COR-L47 (cell line): ENCODE measurements at places on chromosomes 3 and 15.

DNA sequence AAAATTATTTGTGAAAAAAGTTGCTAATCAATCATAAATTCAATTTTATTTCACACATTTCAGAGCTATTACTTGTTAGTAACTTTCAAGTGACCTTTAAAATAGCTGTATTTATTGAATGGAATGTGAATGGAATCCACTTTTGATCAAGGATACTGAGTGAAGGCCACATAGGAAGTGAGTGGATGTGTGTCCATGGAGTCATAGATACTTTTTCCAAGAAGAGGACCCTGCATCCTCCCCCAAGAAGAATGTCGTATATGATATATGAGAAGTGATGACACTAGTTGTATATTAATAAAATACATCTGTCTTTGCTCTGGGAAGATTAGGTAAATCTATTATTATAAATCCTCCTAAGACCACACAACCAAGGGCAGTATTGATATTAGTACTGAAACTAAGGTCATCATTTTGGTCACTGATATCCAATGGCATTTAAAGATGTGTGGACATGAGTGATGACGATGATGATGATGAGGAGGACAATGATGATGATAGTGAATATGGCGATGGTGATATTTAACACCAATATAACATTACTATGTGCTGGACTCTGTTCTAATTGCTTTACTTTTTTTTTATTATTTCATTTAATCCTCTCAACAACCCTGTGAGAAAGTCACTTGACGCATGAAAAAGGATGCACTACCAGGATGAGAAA lies 493.0 kb upstream of the NR2F2 start:
- DNase-seq = no peak

GRCh38 chr15:65577129-65577996 lies 33.6 kb downstream of the INTS14 start:
- DNase-seq = no peak

DNA sequence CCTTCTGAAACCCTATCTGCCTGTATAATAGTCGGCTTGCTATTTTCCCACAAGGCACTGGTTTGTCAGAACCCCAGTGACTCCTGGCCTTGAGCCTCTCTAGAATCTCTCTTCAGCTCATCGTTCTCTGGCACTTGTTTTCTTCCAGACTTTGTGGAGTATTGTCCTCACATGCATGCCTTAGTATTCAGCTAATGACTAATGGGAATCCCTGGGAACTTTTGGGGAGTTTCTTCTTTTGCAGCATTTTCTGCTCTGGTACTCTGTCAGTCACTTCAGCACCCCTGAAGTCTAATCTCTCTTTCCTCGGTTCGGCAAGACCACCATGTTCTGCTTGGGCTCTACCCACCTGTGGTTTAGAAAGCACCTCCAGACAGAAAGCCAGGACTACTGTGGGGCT lies 35.8 kb upstream of the THRB start:
- DNase-seq = no peak

DNA sequence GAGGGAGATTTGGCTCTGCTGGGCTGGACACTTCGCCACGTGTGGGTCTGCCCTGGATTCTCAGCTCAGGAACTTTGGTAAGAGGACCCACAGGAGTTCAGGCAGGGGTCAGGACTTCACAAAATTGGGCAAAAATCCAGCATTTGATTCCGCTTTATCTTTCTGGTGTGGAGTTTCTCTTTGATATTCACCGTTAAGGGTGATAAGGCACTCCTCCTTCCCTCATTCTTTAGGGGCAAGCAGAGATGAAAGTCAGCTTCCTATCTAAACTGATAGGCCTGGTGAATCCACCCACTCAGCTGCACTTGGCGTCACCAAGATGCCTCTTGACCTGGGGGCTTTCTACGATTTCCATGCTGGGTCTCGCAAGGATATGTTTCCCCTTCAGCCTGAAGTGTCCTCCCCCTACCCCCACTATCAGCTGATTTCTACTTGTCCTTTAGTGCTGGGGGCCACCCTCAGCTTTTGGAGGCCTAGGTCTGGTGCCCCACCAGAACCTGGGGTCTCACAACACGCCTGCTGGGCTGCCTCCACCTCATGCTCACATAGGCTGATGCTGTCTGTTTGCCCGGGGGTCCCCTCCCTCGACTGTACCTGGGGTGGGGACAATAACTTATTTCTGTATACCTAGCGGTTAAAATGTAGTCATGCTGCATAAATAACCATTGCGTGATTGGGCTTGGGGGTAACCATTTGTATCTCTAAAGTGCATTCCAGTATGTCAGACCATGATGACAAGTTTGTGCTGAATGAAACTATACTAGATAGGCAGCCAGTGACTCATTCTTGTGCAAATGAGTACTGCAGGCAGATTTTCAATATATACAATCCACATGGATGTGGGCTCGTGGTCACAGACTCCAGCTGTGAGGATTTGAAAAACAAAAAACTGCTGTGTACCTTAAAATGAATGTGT lies 248.3 kb downstream of the ADAMTS17 start:
- DNase-seq = no peak

DNA sequence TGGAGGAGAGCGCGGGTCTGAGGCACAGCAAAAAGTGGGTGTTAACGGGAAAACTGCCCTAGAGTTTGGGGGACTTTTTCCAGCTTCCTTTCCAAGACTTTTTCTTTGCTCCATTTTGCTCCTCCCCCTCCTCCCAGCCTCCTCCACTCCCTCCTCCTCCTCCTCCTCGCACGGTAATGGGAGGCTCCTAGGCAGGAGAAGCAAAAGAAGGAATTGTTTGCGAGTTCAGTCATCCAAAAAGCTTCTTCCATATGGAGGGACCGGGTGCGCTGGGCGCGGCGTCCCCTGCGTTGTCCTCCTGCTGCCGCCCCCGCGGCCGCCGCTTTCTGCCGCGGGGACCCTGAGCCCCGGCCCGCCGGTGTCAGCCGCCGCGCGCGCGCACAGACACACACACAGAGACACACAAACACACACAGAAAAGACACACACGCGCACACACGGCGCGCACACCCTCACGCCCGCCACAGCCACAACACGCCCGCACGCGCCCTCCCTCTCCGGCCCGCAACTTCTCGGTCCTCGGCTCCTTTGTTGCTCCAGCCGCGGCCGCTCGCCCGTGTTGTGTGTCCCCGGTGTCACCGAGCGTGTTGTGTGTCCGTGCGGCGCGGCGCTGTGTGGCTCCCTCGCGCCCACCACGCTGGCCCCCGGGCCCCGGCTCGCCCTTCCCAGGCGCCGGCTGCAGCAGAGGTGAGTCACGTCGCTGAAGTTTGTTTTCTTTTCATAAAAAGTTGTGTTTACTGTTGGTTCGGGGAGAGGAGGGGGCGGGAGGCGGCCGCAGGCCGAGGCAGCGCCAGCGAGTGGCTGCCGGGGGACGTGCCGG lies at the start of gene BOC:
TSS of gene BOC (plus strand) at position 228 of the 820 bp plus-strand sequence. CDS start 38,246 bp downstream, outside the sequence.
- DNase-seq = peak; percentile 46

DNA sequence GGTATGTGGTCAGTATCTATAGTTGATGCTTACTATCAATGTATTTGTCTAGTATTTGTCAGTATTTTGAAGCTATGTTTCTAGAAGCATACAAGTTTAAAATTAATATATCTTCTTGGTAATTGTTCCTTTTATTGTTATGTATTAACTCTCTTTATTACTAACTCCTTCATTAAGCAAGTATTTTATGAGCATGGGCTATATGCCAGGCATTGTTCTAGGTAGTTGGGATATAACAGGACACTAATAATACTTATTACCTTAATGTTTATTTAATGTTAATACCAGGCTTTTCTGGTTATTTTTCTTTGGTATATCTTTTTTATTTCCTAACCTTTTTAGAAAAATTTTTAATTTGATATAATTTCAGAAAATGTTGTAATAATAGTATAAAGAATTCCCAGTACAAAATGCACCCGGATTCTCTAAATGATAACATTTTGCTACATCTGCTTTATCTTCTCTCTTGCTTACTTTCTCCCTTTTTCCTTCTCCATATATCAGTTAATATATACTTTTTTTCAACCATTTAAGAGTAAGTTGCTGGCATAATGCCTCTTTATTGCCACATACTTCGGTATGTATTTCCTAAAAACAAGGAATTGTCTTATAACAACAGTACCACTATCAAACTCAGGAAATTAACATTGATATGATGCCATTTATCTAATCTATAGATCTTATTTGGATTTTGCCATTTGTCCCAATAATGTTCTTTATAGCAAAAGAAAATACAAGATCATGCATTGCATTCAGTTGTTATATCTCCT lies 30.9 kb downstream of the LRRC49 start:
- no peak for DNase-seq

GRCh38 chr3:33096093-33096868 lies 665 bp downstream of the GLB1 start:
- no peak for DNase-seq

DNA sequence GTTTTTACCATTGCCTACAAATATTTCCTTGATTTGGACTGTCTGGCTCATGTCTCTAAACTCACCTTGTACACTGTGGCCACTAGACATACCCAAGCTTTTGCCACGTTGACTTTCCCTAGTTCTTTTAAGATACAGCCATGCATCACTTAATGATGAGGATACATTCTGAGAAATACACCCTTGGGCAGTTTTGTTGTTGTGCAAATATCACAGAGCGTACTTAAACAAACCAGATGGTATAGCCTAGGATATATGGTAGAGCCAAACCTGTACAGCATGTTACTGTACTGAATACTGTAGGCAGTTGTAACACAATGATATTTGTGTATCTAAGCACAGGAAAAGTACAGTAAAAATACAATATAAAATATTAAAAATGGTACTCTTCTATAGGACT lies 5.5 kb downstream of the ARHGEF26 start:
- no peak for DNase-seq

GRCh38 chr15:92288755-92289154 lies 104.9 kb upstream of the ST8SIA2 start:
- no peak for DNase-seq

DNA sequence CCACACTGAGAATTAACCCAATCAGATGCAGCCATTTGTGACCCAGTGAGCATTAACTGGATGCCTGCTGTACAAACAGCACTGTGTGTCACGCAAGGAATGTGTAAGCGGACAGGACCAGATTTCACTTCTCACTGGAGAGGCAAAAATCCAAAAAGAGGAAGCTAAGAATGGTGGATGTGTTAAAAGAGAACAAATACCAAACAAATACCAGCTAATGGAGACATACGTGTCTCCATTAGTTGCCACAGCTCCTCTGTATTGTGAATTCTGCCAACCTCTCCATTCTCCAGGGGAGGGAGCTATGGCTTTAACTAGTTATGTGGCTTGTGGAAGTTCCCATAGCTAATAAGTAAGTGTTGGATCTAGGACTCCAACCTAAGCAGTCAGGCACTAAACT lies 2.6 kb downstream of the LTF start:
- no peak for DNase-seq

- DNase-seq = no peak
Observed at GRCh38 chr3:174538151-174538550, 321.0 kb upstream of the NAALADL2 start.

DNA sequence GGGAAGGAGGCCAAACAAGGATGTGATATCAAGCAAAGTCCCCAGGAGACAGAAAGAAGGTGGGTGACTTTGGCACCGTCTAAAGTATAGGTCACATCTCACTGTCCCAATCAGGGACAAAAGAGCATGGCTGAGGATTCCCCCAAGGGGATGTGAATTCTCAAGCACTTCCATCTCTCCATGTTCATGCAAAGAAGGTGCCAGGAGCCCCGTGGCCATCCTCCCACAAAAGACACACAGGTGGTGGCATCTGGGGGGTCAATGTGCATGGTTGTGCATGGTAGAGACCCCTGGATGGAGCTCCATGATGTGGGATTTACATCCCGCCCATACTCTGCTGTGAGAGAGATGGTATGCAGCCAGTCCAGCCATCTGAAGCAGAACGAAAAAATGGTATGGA lies 145.7 kb upstream of the CTDSPL start:
- DNase-seq = no peak

DNA sequence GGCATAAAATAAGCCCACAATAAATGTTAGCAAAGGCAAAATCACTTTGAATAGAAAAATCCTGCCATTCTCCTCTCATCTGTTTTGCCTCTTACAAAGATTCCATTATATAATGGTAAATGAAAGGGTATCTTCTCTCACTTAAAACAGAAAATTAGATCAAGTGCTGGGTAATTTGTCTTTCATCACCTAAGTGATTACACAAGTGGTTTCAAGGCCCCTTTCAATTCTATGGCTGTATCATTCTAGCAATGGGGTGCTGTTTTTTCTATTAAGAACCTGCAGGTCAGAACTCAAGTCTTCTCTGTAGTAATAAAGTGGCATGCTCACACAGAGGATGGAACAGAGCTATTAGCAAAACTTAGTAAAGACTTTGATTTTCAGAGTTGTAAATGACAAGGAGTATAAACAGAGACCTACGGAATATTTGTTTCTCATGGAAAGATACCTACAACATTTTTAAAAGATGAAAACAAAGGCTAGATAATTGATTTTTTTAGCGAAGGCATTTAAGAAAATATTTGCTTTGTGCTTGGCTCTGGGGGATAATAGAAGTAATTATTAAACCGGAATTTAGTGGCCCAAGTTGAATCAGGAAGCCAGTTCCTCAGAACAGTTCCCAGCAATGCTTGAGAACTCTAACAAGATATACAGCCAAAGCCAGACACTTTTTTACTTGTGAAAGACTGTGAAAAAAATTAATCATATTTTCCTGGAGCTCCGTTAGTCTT lies 137.4 kb downstream of the CMSS1 start:
- DNase-seq = no peak

GRCh38 chr3:46186471-46187340 lies 21.4 kb downstream of the CCR1 start:
- no peak for DNase-seq

DNA sequence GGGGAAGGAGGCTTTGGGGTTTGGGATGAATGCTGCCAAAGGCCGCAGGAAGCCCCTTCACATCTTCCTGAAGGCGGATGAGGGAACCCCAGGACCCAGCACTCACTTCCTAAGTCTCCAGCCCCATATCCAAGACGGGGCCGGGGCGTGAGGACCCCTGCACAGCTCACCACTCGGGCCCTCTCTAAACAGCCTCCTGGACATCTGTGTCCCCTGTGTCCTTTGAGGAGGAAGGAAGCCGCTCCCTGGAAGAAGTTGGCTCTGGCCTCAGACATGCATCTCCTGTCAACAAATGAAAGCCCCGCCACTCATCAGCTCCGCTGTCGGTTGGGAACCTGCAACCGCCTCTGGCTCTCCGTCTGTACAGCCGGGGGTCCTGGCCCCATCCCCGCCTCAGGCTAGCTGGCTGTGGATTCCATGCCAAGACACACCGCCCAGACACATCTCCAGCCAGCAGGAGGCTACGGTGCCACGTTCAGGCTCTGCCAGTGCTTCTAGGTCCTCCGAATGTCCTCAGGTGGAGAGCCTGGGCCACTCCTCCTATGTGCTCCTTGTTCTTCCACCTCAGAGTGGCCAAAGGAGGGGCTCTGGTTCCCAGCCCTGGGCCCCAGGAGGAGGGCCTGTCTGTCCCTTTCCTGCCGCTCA lies 140.0 kb upstream of the MEF2A start:
- DNase-seq = no peak

- no peak for DNase-seq
Observed at GRCh38 chr3:64399205-64399800, 174.0 kb upstream of the PRICKLE2 start.

GRCh38 chr3:88535563-88535962 lies 385.8 kb downstream of the C3orf38 start:
- no peak for DNase-seq

GRCh38 chr3:195582947-195583346 lies 793 bp downstream of the APOD start:
- no peak for DNase-seq

- DNase-seq = peak; percentile 36
Observed at GRCh38 chr15:70156671-70157271, 59.1 kb upstream of the TLE3 start.

GRCh38 chr3:178352326-178353005 lies 183.8 kb upstream of the KCNMB2 start:
- peak; percentile 13 for DNase-seq
